Muscle of back (tissue), 13 donors: ENCODE measurements at places on chromosomes 2 and 18. TPM values are rescaled to one million over a fixed set of nuclear protein-coding genes. Genes with fewer than 3 reads are reported as not detected.

IL36RN gene
- not detected for polyA plus RNA-seq

STAT4 gene
- 3.7 TPM for polyA plus RNA-seq

VAMP5 gene
- polyA plus RNA-seq = 31.6 TPM

ALK gene
- 0.24 TPM for polyA plus RNA-seq

ABCA12 gene
- 0.03 TPM for polyA plus RNA-seq

INHA gene
- polyA plus RNA-seq = 0.49 TPM

GAD1 gene
- polyA plus RNA-seq = 0.53 TPM

LYG2 gene
- polyA plus RNA-seq = not detected

TMEM163 gene
- polyA plus RNA-seq = 0.92 TPM

IMMT gene
- 66.5 TPM for polyA plus RNA-seq

RESP18 gene
- not detected for polyA plus RNA-seq

BMP10 gene
- not detected for polyA plus RNA-seq

IL1RN gene
- 0.83 TPM for polyA plus RNA-seq

CHRNG gene
- 104 TPM for polyA plus RNA-seq

KCNF1 gene
- 3.6 TPM for polyA plus RNA-seq

SLC5A7 gene
- 0.41 TPM for polyA plus RNA-seq

B3GNT7 gene
- 0.93 TPM for polyA plus RNA-seq

GRCh38 chr18:13178197-13178596 is 40.4 kb upstream of the LDLRAD4 start:
- DNase-seq = no peak

- DNase-seq = no peak
Observed at GRCh38 chr2:239110595-239111048, 262.7 kb downstream of the TWIST2 start.

GRCh38 chr2:20916604-20917286 is 93.8 kb upstream of the LDAH start:
- DNase-seq = peak; percentile 34

- no peak for DNase-seq
Observed at GRCh38 chr18:2293109-2293839, 278.0 kb downstream of the METTL4 start.

- DNase-seq = no peak
Observed at GRCh38 chr2:131143803-131144202, 38.7 kb downstream of the PLEKHB2 start.

DNA sequence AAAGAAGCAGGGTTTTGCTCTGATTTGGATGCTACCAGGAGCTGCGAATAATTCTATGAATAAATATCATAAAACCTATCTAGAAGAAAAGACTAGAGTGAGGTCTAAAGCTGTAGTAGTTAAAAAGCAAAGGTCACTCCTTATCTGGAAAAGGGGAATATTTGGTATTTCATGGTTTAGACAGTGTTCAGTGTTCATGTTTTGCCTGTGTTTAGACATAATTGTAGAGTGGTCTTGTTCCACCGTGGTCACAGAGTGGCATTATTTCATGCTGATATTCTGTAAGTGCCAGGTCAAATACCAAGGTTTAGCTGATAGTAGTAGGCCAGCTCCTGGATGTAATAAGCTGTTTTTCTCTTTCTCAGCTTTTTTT is 10.8 kb downstream of the SPAST start:
- DNase-seq = no peak

- DNase-seq = peak; percentile 7
Observed at GRCh38 chr2:179376881-179377280, 112.2 kb upstream of the SESTD1 start.

DNA sequence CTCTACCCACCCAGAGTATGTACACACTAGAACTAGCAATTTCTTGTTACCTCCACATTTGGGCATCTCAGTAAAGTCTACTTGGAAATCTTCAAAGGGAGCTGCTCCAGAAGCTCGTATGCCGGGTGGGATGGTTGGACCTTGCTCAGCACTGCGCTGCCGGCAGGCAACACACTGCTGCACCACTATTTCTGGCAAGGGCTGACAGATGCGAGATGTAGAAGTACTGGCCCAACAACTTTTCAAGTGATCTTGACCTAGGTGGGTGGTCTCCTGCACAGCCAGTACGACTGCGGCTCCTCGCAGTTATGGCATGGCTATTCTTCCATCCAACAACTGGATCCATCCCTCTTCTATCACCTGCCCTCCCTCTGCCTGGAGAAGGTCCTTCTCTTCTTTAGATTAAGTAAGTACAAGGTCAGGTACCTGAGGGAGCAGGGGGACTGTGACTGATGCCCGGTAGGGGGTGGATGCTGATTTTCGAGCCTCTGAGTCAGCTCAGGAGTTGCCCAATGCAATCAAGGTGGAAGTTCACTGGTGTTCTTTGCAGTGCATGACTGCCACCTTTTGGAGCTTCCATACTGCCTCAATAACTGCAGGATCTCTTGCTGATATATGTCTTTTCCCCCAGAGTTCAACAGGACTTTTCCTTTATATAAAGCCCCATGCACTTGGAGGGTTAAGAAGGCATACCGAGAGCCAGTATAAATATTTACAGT is 100.4 kb upstream of the SLC1A4 start:
- DNase-seq = no peak

GRCh38 chr2:147610496-147611040 is 234.3 kb upstream of the ACVR2A start:
- no peak for DNase-seq

GRCh38 chr18:6079406-6079805 is 184.1 kb upstream of the TMEM200C start:
- no peak for DNase-seq

- DNase-seq = peak; percentile 36
Observed at GRCh38 chr2:43605079-43605655, 9.3 kb upstream of the THADA start.

GRCh38 chr2:71190656-71191569 is 36.0 kb downstream of the PAIP2B start:
- peak; percentile 19 for DNase-seq

- no peak for DNase-seq
Observed at GRCh38 chr18:48134609-48135008, 204.2 kb upstream of the SMAD2 start.

GRCh38 chr18:64099244-64099643 is 49.6 kb downstream of the LINC00305 start:
- DNase-seq = no peak

GRCh38 chr2:161173541-161174194 is 13.4 kb downstream of the TANK start:
- no peak for DNase-seq

DNA sequence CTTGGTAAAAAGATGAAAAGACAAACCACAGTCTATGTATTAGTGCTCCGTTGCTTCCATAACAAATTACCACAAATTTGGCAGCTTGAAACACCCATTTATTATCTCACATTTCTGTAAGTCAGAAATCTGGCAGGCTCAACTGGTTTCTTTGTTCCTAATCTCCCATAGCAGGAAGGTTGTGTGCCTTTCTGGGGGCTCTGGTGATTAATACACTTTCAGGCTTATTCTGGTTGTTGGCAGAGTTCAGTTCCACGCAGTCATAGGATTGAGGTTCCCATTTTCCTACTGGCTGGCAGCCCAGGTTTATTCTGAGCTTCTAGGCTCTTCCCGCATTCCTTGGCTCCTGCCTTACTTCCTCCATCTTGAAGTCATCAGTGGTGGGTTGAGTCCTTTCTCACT is 189.3 kb downstream of the ANAPC1 start:
- peak; percentile 77 for DNase-seq

DNA sequence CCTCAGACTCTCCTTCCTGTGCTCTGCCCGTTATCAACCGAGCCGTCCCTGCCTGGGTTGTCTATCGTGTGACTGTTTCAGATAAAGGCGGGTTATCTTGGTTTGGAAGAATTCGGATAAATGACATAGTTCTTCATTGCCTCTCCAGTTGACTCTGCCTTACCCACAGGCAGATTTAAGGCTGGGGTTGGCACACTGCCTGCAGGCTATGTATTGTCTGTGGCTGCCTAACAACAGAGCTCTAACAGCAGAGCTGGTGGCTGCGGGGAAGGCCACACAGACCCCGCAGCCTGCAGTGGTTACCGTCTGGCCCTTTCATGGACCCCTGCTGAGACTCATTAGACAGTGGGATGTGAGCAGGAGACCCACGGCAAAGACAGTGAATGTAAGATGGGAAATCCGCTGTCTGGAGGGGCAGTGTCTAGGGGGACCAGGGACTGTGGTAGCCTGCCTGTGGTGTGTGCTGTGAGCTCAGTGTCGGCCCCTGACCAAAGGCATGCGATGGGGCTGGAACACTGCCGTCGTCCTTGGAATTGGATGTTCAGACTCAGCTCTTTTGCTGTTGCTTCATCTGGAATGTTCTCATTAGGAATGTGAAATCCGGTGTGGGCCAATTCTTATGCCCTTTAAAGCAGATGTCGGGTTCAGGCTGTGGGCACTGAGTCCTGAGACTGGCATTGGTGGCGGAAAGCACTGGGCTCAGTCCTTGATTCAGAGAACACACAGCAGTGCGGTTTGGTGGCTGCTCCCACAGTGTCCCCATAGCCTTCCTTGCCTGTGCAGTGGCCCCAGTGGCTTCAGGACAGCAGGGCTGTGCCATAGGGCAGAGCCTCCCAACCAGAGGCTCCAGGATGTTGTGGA is 44.5 kb downstream of the SH3RF3 start:
- peak; percentile 83 for DNase-seq

GRCh38 chr2:224638301-224638823 is 53.2 kb upstream of the CUL3 start:
- DNase-seq = no peak

- peak; percentile 10 for DNase-seq
Observed at GRCh38 chr2:101699755-101700461, 2.4 kb downstream of the MAP4K4 start.

DNA sequence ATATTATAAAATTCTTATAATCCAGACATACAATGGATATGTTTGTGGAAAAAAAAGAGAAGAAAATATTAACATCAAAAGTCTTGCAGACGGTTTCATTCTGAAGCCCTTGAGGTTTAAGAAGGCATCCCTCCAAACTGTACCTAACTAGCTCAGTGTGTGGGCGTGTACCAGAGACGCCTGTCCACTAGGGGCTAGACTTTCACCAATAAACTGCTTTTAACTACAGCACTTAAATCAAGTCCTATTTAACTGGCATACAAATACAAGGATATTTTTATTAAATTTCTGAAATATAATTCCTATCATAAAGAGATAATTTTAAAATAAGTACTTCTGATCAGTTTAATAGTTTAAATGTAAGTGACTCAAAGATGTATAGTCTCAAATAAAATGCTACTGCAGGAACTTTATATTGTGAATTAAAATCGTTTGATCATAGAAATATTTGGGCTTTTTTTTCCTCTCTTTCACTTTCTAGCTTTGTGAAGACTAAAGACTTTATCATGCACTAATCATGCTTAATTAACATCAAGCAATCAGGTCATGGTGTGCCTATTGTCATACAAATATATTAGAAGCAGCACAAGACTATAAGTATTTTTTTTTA is 437.7 kb downstream of the SATB2 start:
- peak; percentile 8 for DNase-seq

- DNase-seq = peak; percentile 50
Observed at GRCh38 chr2:6993229-6993640, 76.0 kb downstream of the RNF144A start.

GRCh38 chr2:56912490-56912889 is 728.7 kb downstream of the CCDC85A start:
- no peak for DNase-seq

DNA sequence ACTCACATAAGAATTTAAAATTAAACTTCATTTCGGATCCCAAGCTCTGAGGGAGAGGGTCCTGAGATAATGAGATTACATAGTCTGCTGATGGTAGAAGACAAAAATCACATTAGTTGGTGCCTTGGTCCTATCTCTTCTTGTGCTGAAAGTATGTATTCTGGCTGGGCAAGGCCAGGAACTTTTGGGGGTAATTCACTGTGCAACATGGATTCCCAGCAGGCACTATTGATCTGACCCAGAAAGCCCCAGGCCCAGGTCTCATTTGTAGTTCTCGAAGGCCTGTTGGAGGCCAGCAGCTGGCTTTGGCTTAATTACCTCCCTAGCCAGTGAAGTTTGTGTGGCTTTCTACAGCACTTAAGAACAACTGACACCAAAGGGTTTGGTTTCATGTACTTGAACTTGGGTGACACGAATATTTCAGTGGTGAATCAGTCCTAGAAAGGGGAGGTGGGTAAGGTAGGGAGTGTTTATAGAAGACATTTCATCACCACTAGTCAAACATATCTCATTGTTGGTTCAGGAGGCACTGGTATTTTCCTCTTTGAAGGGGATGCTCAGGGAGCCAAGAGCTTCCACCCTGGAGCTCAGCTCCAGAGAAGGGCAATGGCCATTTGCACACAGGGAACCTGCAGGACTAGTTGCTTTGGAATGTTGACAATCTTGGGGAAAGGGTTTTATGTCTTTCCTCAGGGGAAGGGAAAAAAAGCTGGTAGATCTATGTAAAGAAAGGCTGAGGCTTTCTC is 217.8 kb downstream of the OSR1 start:
- no peak for DNase-seq

GRCh38 chr18:34957119-34957863 is 83.9 kb upstream of the MAPRE2 start:
- no peak for DNase-seq

- DNase-seq = no peak
Observed at GRCh38 chr2:66426244-66427111, 8.4 kb upstream of the MEIS1 start.

DNA sequence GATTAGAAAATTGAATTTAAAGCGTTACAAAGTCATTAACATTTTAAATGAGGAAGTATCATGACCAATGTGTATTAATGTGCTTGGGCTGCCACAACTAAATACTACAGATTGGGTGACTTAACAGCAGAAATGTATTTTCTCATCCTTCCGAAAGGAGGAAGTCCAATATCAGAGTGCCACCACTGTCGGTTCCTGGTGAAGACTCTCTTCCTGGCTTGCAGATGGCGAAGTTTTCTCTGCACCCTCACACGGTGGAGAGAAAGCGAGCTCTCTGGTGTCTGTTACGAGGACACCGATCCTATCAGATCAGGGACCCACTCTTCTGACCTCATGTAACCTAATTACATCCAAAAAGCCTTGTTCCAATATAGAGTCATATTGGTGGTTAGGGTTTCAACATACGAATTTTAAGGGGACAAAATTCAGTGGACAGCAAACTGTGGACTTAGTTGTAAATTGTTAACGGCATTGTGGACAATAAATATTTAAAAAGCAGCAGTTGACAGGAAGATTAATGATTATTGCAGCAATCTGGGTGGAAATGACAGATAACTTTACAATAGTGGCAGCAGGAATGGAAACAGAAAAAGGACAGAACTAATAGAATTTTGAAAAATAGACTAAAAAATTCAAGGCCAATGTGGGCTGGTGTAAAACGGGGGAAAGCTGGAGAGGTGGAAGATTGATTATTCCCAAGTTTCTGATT is 35.1 kb upstream of the CYRIA start:
- DNase-seq = no peak

GRCh38 chr2:180970016-180970415 is 10.4 kb upstream of the UBE2E3 start:
- no peak for DNase-seq

GRCh38 chr2:178787155-178787554 is 20.1 kb downstream of the TTN start:
- DNase-seq = no peak

GRCh38 chr2:223538920-223539440 is 63.2 kb downstream of the SCG2 start:
- peak; percentile 78 for DNase-seq

DNA sequence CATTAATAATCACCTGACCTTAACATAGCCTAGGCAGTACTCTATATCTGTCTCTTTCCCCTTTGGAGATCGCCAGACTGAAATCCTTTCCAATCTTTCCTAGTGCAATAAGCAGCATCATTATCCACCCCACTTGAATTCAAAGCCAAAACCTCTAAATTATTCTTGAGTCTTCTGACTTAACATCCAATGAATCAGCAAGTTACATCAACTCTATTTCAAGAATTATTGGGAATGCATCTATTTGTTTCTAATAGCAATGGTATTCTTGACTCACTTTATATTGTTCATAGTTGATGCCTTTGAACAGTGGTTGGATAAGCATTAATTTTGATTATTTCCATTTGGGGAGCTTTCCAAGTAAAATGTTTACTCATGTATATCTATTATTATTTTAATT is 144.8 kb downstream of the ZNF804A start:
- no peak for DNase-seq
